Activated CD8-positive, alpha-beta memory T cell treated with anti-CD3 and anti-CD28 coated beads, Interleukin-2, amount 10 ng/mL, durations not matched to agents 7 days and 5 days (primary cell): ENCODE measurements at places on chromosomes 2 and 18. TPM values are rescaled to one million over a fixed set of nuclear protein-coding genes. Genes with fewer than 3 reads are reported as not detected.

Gene INHBB
- not detected for total RNA-seq

Gene TANC1
- total RNA-seq: 0.20 TPM

Gene ICA1L
- total RNA-seq: 3.8 TPM

Gene SH2D6
- total RNA-seq: 0.52 TPM

Gene ADD2
- total RNA-seq: 1.2 TPM

Gene BCL2
- 118 TPM for total RNA-seq

Gene CNGA3
- total RNA-seq: not detected

Gene ACADL
- not detected for total RNA-seq

Gene RGPD3
- not detected for total RNA-seq

Gene C1GALT1C1L
- total RNA-seq: 0.19 TPM

Gene LIMS4
- 0.77 TPM for total RNA-seq

Gene CTLA4
- 66.6 TPM for total RNA-seq

Gene HYCC2
- total RNA-seq: 37.2 TPM

Gene HAUS1
- 57.4 TPM for total RNA-seq

Gene CIB4
- total RNA-seq: not detected

Gene STEAP3
- 0.68 TPM for total RNA-seq

Gene HJURP
- 145 TPM for total RNA-seq

Gene FAM237A
- total RNA-seq: not detected

Gene PDE11A
- total RNA-seq: not detected

Gene RAB6D
- not detected for total RNA-seq

Gene HOXD1
- not detected for total RNA-seq

Gene OSBPL6
- 0.73 TPM for total RNA-seq

Gene RTP5
- not detected for total RNA-seq

Gene SMYD1
- total RNA-seq: not detected

Gene ZNF396
- 1.1 TPM for total RNA-seq

Gene EFHD1
- total RNA-seq: 1.4 TPM

Gene GALNT5
- not detected for total RNA-seq

Gene MCFD2
- 30.5 TPM for total RNA-seq

Gene CXCR1
- total RNA-seq: 0.54 TPM

Gene TEKT4
- total RNA-seq: not detected

Gene PKDCC
- total RNA-seq: not detected

Gene NABP1
- total RNA-seq: 49.2 TPM

Gene PER2
- total RNA-seq: 9.1 TPM

Gene SERPINB4
- not detected for total RNA-seq

Gene OBSL1
- not detected for total RNA-seq

Gene MC4R
- total RNA-seq: not detected

Gene PROKR1
- not detected for total RNA-seq

Gene PDE1A
- total RNA-seq: not detected

Gene STK39
- 29.4 TPM for total RNA-seq

Gene PLEK
- 42.5 TPM for total RNA-seq

Gene HOXD4
- total RNA-seq: not detected

Gene TM4SF20
- total RNA-seq: not detected

Gene SLC40A1
- 1.3 TPM for total RNA-seq

Gene EHD3
- total RNA-seq: 1.1 TPM

Gene INHA
- total RNA-seq: not detected

Gene LHCGR
- total RNA-seq: not detected

Gene COL3A1
- total RNA-seq: not detected

Gene LRP2
- 0.68 TPM for total RNA-seq

Gene COPS7B
- total RNA-seq: 47.3 TPM

Gene ZNF532
- 3.5 TPM for total RNA-seq

Gene CCDC102B
- total RNA-seq: 1.4 TPM

Gene KCNG2
- not detected for total RNA-seq

Gene PLCD4
- total RNA-seq: 0.30 TPM

Gene ATAD2B
- total RNA-seq: 18.2 TPM
